Mesendoderm (in vitro differentiated cells): ENCODE measurements at places on chromosomes 1 and 21.

GRCh38 chr1:179206812-179207211, 22.7 kb downstream of the ABL2 start:
- DNase-seq = no peak

DNA sequence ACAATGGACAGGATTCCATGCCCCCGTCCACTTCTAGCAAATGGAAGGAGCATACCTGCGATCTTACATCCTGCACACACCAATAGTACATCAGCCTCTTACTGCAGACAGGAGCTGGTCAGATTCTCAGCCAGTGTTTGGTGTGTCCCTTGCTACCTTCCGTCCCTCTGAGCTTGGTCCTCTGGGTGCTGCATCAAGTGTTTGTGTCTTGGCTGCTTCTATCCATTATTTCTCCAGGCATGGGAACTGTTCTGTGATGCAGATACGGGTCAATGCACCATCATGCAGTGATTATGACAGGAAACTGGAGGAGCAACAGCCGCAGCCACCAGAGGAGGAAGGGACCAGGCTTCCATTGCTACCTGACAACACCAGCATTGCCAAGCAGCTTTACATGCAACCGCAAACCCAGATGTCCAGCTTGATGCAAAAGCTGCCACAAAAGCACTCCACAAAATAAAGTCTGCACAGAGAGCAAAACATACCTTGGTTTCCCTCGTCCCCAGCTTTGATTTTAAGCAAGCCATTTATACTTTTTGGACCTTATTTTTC, 21.9 kb upstream of the OVAAL start:
- no peak for DNase-seq

- peak; percentile 33 for DNase-seq
These were observed 7.1 kb upstream of the C1orf159 start for GRCh38 chr1:1122981-1123480.

DNA sequence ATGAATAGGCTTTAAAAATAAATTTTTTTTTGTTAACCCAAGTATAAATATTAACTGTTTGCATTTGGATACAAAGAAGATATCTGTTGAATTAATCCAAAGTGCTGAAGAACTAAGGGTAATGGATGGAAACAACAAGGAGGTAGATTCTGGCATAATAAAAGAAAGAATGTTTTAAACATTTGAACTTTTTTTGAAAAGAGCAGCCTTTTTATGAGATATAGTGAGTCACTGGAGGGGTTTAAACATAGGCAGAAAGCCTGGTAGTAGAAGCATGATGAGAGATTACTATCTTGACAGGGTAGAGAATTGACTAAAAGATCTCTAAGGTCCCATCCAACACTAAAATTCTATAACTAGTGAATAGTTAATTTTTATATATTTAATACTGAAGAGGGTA, 2.7 kb downstream of the MIER1 start:
- DNase-seq = no peak

DNA sequence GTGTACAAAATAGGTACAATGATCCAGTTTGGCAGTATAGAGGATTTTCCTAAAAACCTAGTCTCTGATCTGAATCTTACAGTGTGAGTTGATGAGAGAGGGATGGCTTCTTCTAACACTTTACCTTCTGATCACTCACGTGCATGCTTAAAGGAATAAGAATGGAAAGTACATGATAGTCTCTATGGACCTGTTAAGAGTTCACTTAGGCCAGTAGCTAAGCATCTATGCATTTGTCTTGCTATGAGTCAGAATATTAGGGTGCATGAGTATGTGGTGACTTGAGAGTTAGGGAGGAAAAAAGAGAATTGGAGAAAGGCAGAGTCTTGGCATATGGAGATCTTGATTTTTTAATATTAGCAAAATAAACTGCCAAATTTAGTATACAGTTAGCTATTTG, 206.3 kb downstream of the COL11A1 start:
- no peak for DNase-seq

GRCh38 chr1:8665833-8666232, 151.6 kb downstream of the RERE start:
- DNase-seq = no peak

DNA sequence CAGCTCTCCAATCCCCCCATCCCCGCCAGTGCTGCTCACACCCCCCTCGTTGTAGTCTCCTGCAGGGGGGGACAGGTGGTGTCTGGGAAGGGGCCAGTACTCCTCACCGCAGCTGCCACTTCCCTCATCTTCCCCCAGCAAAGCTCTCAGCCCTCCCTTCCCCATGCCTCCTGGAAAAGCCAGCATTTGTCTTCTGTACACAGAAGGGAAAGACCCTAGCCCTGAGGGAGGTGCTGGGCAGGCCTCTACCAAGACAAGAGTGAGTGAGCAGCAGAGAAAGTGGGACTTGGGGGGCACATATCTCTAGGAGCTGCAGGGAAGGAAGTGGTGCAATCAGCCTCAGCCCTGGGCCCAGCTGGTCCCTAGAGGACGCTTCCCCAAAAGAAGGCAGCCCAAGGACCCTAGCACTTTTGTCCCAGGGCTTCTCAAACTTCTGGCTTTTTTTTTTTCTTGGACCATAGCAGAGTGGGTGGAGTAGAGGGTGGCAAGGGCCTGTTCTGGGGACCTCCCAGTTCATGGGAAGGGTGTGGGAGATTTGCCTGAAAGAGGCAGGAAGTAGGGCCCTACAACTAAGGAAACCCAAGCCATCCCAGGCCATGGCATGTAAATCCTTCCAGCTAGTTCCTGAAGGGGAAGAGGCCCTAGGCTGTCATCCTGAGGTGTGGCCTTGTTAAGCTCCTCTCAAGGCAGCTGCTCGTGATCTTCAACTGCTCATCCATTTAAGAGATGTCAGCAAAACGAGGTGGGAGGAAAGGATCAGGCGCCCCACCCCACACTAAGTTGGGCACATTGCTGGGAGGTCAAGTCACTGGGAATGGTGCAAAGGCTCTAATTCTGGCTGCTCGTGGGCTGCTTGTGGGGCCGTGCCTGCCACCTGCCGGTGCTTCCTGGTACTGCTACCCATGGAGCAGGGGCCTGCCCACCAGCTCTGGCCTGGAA, 12.6 kb downstream of the ZC3H12A start:
- peak; percentile 87 for DNase-seq

GRCh38 chr1:235450433-235450832, 53.8 kb downstream of the B3GALNT2 start:
- DNase-seq = no peak

GRCh38 chr1:4001461-4001860, 101.4 kb upstream of the C1orf174 start:
- DNase-seq = no peak

DNA sequence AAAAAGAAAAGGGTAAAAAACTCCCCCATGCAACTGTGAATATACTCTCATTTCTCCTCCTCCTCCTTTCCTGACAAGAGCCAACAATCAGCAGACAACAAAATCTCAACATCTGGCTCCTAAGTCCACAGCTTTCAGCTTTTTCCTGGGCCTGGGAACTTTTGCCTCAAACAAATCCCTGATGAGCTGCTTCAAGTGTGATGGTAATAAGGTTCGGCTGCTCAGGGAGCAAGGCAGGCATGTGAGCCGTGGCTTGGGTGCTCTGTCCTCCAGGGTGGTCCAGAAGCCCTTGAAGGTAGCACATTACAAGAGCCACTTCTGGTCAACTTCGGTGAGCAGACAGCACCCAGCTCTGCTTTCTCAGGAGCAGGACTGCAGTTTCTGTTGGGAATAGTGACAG, 46.3 kb downstream of the ITPKB start:
- no peak for DNase-seq
